ENCODE measurements at places on chromosomes 3 and 15. TPM values are rescaled to one million over a fixed set of nuclear protein-coding genes. Genes with fewer than 3 reads are reported as not detected.
A peak's percentile ranks its signal among the peaks of the same experiment; 100 is the strongest.

- H3K4me1 ChIP-seq = peaks cover 15% of the 10 kb centered on the region
- no peaks in the 10 kb centered on the region for H3K27me3 ChIP-seq
- H3K27ac ChIP-seq = peak overlapping the region; percentile 99
Measured at GRCh38 chr15:44712346-44713005, 1.2 kb downstream of the B2M start.

The PROK2 gene
- not detected for total RNA-seq

DNA sequence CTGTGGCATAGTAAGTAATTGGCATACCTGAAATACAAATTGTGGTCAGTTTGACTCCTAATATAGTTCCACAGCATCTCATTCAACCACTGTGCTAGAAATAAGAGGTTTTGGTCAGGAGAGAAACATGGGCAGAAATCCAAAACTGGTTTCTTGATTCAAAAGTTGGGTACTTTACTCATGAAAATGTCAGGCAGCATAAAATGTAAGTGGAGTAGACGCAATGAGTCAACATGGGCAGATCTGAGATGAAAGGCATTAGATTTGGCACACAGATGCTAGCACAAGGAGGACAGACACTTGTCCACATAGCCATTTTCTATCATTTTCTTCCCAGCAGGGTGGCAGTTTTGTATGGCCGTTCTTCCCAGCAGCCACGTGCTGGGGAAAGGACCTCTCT lies 255.8 kb upstream of the CDIN1 start:
- no peaks in the 10 kb centered on the region for H3K36me3 ChIP-seq
- H3K27ac ChIP-seq = no peak overlapping the region
- H3K4me3 ChIP-seq = no peak overlapping the region
- no peaks in the 10 kb centered on the region for H3K4me1 ChIP-seq

DNA sequence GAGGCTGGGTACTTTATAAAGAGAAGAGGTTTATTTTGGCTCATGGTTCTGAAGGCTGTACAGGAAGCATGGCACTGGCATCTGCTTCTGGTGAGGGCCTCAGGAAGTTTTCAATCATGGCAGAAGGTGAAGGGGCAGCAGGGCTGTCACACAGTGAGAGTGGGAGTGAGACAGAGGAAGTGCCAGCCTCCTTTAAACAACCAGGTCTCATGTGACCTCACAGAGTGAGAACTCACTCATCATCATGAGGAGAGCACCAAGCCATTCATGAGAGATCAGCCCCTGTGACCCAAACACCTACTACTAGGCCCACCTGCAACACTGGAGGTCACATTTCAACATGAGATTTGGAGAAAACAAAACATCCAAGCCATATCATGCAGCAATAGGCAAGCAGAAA lies 9.3 kb upstream of the RFTN1 start:
- H3K27me3 ChIP-seq = no peaks in the 10 kb centered on the region
- H3K36me3 ChIP-seq = no peaks in the 10 kb centered on the region
- H3K4me1 ChIP-seq = peaks cover 3% of the 10 kb centered on the region
- H3K27ac ChIP-seq = no peak overlapping the region
- H3K4me3 ChIP-seq = no peak overlapping the region

The OIP5 gene
- total RNA-seq = not detected

Data from ascending aorta (tissue), 2 donors.